ENCODE measurements at places on chromosomes 6 and 20.

DNA sequence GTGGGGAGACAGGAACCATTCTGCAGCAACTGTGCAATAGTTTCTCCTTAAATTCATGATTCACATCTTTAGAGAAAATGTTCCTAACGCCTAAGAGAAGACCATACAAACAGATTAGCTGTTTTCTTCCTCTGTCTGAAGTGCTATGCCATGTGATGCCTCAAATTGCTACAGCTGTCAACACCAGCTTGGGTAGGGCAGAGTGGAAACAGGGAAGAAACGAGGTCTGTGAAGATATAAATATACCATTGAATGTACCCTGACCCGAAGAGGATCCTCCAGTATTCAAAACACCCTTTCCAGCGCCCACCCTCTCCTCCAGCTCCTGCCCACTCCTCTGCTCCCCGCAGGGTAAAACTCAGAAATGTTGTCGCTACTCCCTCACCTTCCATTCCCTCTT lies 40.3 kb upstream of the PRND start:
- DNase-seq: no peak

GRCh38 chr20:38165966-38166702 lies 1.1 kb upstream of the TGM2 start:
- no peak for DNase-seq

- DNase-seq: no peak
These were observed 103.2 kb upstream of the PRDM1 start for GRCh38 chr6:105982761-105983540.

DNA sequence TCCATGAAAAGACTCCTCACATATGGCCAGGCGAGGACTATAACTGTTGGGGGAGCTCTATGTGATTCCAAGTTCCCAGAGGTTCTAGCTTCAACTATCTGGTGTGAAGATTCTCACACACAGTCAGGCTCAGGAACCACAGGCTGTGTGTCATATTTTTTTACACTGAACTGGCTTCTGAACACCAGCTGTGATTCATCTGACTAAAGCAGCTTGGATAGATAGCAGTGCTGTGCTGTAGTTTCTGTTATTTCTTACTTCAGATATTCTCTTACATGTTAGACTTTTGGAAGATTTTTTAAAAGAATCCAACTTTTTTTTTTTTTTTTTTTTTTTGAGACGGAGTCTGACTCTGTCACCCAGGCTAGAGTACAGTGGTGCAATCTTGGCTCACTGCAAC lies 140.7 kb upstream of the MCHR2 start:
- DNase-seq: no peak
